ENCODE measurements at places on chromosomes 13 and 19.
A peak's percentile ranks its signal among the peaks of the same experiment; 100 is the strongest.

DNA sequence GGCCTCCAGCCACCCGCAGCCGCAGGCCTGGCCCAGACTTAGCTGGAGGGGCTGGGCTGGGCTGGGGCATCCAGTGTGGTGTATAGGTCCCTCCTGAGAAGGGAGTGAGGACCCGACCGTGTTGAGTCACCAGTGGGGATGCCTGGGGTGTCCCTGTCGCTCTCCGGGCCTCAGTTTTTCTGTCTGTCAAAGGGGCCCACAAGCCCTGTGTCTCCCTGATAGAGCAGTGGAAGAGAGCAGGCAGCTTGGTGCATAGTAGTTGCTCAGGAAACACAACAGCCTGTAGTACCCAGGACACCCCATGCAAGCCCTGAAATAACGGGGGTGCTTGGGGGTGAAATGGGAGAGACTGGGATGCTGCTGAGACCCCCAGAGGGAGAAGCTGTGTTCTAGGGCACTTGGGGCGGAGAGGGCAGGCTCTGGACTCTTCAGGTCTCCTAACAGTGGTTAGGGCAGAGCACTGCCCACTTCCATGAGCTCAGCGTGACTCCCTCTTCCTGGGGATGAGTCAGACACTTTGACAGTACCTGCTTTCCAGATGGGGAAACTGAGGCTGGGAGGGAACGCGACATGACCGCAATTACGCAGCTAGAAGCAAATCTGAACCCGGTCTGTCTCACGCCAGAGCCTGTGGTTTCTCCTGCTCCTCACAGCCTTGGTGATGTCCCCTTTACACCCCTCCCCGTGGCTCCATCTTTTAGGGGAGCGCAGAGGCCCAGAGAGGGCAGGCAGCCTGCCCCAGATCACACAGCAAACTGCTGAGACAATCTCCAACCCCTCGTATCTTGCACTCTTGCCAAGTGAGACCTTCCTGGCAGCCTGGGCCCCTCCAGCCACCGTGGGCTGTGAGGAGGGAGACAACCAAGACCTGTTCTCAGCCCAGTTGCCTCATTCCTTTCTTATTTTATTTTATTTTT lies 692 bp downstream of the SULT2B1 start:
- no peak for DNase-seq

DNA sequence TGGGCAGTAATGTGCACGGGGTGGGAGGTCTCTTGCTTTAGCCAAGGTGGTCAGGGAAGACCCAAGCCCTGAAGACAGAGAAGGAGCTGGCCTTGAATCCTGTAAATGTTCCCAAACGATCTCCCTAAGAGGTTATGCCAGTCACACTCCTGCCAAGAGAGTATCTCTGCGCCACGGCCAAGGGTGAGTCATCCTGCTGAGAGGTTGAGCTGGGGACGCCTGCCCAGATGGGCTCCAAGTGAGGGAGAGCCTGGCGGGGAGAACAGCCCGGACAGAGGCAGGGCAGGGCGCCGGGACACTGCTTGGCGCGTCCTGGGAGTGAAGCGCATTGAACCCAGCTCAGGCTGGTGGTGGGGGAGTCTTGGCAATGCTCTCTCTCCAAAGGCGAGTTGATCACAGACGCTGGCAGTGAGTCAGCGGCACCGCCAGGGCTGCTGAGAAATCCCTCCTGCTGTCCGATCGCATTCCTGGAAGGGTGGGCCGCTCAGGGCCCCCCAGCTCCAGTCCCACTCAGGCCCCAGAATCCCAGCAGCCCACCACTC lies 16.4 kb downstream of the SULT2B1 start:
- DNase-seq: no peak

GRCh38 chr13:29266756-29267733 lies 328.4 kb downstream of the SLC7A1 start:
- DNase-seq: no peak

DNA sequence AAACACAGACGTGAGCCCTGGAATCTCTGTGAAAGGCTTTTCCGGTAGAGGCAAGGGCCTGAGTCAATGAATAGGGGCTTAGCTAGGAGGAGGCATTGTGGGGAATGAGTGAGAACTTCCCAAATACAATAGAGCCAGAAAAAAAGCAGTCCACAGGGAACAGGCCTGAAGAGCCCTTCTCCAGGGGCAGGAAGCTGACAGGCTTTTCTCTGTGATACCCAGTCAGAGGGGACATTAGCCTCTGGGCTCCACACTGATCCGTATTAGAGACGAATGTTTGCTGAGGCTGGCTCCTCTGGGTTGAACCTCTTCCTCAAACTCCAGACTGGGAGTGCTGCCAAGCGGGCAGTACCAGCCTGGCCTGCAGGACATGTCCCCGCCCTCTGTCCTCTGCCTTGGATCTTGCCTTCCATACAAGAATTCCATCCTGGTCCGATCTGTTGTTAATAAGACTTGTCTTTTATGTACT lies 2.3 kb downstream of the DHRS12 start:
- DNase-seq: no peak

- no peak for DNase-seq
Measured at GRCh38 chr13:100815476-100816046, 141.0 kb upstream of the TMTC4 start.

DNA sequence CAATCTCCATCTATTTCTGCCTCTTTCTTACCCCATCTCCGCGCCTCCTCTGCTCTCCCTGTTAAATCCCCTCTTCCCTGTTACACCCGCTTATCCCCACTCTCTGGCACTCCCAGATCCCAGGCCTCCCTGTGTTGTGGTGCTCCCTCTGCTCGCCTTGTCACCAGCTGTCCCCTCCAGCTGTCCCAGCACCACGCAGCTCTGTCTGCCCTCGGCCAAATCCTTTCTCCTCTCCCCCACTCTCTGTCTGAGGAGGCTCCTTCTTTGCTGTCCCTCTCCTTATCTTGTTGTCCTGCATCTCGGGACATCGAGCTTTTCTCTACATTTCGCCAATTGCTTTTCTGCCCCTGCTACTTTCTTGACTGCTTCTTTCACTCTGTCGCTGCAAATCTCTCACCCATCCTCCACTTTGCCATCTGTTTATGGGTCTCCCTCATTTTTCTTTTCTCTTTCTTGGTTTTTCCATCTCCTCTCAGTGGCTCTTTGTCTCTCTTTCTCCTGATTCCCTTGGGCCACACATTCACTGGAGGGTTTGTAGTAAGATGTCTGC lies 941 bp downstream of the ZNF160 start:
- DNase-seq: peak; percentile 4

DNA sequence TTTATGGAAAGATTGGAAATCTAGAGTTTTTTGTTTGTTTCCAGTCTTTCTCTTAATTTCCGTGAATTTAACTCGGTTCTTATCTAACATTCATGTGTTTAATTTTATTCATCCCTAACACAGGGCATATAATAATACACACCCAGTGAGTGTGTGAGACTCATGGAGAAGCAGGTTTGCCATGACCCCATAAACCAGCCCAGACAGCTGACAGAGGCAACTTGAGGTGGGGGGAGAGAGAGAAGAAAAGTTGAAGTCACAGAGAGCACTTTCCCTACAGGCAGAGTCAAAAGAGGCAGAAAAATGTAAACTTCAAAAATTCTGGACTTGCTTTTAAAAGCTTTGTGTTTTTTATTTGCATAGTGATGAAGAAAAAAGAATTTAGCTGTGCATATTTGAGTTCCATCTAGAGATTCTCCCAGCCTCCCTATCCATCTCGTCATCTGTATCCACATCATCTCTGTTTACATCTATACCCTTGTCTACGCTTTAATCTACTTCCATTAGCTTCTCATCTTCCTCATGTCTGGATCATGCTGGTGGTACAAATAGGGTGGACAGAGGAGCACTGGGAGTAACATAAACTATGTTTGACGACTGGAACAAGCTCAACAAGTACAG lies 60.2 kb downstream of the THSD1 start:
- no peak for DNase-seq

DNA sequence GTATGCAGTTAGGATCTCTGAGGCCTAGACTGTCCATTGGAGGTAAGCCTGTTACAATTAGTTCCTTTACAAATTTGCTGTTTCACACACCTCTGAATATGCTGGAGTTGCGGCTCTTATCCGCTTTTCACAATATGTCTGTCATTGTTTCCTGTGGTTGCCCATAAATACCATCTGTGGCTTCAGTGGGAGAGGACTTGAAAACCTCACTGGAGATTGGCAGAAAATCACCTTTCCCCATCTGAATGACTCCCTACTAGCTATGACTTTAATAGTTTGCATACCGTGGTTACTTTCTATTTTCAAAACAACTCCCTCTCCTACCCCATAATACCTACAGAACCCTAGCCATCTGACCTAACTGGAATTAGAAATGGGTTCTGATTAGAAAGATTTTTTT lies 454.3 kb downstream of the PCDH17 start:
- peak; percentile 4 for DNase-seq

- DNase-seq: no peak
Measured at GRCh38 chr19:2527171-2527570, 51.2 kb downstream of the GADD45B start.

GRCh38 chr19:53076984-53077383 lies 26.2 kb downstream of the ZNF160 start:
- DNase-seq: no peak

- DNase-seq: no peak
Measured at GRCh38 chr13:102510072-102510471, 86.7 kb upstream of the TPP2 start.

DNA sequence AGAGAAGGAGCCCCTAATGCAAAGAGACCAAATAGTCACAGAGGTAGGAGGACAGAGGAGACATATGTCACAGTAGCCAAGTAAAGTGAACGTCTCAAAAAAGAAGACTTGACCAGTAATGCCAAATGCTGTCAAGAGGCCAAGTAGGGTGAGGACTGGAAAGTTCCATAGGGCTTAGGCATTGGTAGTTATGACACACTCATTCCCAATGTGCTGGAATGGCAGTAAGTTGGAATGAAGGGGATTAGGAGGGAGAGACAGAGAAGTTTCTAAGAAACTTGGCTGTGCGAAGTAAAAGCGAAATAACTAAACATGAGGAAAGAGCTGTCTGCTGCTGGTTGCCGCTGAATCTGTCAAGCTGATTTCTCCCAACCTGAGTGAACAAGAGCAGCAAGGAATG lies 14.9 kb upstream of the FRY start:
- no peak for DNase-seq
